Activated naive CD8-positive, alpha-beta T cell treated with anti-CD3 and anti-CD28 coated beads, Interleukin-2, amount 50 U/mL, for 24 hours (primary cell): ENCODE measurements at places on chromosomes 2 and 18.
A peak's percentile ranks its signal among the peaks of the same experiment; 100 is the strongest.

- no peak for DNase-seq
Measured at GRCh38 chr18:70276416-70277191, 12.2 kb upstream of the SOCS6 start.

DNA sequence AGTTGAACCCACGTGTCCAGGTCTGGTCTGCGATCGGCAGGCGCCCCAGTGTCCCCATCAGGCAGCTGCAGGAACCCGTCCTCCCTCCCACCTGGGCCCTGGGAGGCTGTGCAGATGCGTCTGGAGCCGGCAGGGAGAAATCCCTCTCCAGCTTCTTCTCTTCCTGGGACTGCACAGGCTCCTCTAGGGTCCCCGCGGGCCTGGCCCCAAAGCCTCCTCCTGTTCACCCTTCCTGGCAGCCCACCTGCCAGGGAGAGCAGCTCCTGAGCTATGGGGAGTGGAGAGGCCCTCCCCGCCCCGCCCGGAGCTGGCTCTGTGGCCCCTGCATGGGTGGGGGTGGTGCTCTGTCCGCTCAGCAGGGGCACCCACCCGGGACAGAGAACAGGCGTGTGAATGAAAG is 179.2 kb upstream of the ALKAL2 start:
- DNase-seq: no peak

DNA sequence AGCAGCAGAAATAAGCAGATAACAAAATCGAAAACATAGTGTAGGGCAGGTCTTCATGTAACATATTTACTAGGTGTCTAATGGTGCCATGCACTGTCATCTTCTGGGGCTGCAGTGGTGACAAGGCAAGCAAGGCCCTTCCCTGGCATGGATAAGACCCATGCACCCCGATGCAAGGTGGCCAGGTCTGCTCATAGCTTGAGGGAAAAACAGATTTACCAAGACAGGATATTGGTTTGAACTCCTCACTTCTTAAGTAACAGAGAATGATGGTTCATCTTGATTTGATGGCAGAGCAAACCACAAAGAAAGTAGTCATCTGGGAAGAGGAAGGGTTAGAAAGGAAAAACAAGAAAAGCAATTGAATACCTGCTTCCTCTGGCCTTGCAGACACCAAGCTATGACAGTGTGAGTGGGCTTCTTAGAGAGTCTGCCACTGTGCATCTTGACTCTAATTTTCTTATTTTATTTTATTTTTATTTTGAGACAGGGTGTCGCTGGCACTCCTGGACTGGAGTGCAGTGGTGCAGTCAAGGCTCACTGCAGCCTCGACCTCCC is 35.8 kb upstream of the EML6 start:
- DNase-seq: no peak

DNA sequence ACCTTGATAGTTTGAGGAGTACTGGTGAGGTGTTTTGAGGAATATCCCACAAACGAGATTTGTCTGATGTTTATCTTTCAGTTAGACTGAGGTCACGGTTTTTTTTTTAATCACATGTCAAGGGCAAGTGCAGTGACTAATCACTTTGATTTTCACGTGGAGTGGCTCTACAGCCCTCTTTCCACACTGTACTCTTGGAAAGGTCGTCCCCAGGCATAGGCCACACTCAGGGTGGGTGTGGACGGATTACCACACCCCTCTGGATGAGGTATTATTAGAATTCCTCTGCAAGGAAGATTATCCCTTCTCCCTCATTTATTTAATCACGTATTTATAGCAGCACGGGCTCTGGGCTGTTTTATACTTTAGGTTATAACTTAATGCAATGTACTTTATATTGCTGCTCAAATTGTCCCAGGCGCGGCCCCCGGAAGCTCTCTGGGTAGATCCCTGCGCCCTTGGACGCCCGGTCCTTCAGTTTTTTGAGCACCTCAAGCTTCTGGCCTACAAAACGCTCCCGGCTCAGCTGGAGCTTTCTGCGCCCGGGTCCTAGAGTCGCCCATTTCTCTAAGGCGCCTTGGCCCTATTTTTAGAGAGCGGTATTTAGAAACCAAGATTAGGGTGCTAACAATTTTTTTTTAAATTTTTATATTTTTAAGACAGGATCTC is 515 bp upstream of the PLEKHB2 start:
- peak; percentile 37 for DNase-seq

DNA sequence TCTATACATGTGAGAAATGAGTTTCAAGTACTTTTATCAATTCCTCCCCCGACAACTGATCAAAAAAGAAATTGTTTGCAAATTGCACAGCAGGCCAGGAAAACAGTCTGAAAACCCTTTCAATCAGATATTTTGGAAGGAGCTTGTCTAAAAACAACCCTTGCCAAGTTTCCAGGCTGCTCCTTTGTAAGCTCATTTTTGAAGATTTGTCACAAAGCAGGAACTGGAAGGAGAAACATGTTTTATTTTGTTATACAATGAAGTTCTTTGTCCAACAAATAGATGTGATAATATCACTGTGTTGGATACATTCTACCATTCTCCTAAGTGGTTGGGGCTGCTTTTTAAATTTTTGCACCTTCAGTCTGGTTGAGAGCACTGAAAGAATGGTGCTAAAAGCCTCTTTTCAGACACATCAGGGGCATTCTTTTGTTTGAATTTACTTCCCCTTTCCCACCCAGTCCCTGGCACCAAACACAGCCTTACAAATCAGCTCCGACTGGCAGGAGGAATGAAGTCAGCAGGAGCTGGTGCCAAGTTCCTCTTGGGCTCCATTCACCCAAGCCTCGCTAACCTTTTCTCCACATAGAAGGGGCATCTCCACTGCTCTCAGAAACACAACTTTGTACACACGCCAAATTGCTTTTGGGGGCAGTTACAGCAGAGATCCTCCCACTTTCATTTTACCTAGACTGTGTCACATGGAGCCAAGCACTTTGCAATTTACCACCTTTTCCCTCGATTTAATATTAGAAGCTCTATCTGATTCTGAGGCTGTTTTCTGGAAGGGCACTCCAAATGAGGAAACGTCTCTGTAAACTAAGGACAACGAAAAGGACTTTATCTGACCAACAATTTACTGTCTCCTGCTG is 88.0 kb downstream of the C1D start:
- no peak for DNase-seq

DNA sequence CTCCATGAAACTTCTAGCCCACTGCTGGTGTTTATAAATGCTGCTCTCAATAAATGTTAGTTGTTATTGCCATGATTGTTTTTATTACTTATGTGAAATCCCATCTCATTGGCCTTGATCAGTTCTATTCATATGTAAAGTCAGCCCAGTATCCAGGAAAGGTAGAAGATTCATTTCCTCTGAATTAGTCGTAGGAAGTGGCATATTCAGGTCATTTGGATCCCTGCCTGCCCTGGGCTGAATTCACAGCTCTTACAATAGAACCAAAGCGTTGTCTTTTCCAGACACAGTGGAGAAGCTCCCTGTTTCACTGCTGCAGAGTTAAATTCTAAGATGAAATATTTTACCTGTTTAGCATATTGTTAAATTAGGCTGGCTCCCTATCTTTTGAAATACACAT is 70.3 kb downstream of the MAIP1 start:
- DNase-seq: no peak

- no peak for DNase-seq
Measured at GRCh38 chr18:65934874-65935273, 184.1 kb downstream of the CDH7 start.

DNA sequence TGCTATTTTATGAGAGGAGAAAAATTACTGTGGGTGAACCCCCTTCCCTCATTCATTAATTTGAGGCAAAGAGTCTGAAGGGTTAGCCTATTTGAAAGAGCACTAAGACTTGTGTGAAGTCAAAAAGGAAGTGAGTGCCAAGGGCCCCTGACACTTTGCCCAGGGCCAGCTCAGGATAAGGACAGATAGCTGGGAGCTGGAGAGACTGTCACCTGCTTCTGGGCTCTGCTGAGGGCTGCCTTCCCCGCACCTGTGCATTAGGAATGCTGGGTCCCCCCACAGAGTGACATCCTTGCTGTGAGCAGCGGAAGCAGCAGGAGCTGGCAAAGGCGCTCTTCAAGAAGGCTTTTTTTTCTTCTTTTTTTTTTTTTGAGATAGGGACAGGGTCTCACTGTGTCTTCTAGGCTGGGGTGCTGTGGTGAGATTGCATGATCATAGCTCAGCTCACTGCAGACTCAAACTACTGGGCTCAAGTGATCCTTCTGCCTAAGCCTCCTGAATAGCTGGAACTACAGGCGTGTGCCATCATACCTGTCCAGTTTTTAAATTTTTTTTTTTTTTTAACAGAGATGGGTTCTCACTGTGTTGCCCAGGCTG is 148.3 kb downstream of the AQP4 start:
- DNase-seq: no peak

- DNase-seq: no peak
Measured at GRCh38 chr2:212733273-212733672, 194.7 kb upstream of the ERBB4 start.

- DNase-seq: no peak
Measured at GRCh38 chr2:111173856-111174255, 53.1 kb downstream of the BCL2L11 start.

GRCh38 chr2:241048949-241049343 is 50.5 kb downstream of the SNED1 start:
- DNase-seq: no peak

GRCh38 chr2:240948905-240949790 is 43.0 kb downstream of the CROCC2 start:
- DNase-seq: no peak

- no peak for DNase-seq
Measured at GRCh38 chr2:107737756-107738155, 88.9 kb upstream of the RGPD4 start.

GRCh38 chr2:145012214-145012670 is 492.3 kb upstream of the ZEB2 start:
- DNase-seq: no peak

- DNase-seq: no peak
Measured at GRCh38 chr2:167965907-167966761, 281.3 kb downstream of the STK39 start.

DNA sequence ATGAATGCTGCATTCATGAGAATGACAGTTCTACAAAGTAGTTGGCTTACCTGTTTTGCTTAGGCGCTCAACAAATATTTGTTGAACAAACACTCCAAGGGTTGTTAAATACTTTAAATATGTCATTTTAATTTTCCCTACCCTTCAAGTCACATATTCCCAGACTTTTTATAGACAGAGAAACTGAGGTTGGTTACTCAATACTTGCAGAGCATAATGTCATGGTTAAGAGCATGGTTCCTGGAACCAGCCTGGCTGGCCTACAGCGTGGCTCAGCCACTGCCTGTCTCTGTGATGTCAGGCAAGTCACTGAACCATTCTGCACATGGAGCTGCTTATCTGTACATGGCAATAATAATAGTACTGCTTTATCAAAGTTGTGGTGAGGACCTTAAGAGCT is 120.0 kb upstream of the STK17B start:
- DNase-seq: no peak

GRCh38 chr2:98935777-98936352 is at the start of gene CRACDL:
TSS of gene CRACDL (minus strand) at chr2:98936225. CDS start at chr2:98846800, 89,425 bp downstream.
- no peak for DNase-seq

GRCh38 chr18:45806226-45806625 is 19.2 kb upstream of the SIGLEC15 start:
- DNase-seq: no peak

GRCh38 chr2:220001751-220002150 is 374.3 kb downstream of the SLC4A3 start:
- no peak for DNase-seq

DNA sequence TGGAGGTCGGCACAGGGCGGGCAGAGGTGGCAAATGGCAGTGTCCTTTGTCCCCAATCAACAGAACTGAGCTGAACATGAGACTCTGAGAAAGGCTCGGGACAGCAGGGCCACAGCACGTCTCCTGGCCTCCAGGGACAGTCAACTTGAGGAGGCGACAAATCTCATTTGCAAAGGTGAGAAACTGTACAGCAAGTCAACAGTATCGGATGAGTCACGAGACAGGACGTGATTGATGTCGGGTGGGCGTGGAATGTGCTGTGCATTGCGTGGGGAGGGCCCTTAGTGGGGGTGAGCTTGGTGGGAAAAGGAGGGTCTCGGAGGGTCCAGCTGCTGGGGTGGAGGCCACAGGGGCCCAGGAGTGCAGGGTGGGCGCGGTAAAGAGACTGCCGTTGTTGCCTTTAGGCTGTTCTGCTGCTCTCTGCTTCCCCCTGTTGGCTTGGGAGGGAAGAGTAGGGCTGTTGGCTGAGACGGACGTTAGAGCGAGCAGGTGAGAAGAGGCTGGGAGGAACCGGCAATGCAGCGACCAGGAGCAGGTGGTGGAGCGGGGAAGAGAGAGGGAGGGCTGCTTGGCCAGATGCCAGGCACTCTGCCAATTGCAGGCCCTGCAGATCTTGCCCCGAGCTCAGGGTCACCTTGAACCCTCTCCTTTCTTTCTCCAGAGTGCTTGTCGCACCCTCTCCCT is 164.3 kb downstream of the BCL2 start:
- peak; percentile 81 for DNase-seq

GRCh38 chr18:10346749-10347415 is 107.6 kb upstream of the APCDD1 start:
- DNase-seq: no peak

GRCh38 chr2:58896638-58897037 is 655.5 kb upstream of the FANCL start:
- no peak for DNase-seq

- no peak for DNase-seq
Measured at GRCh38 chr2:8653485-8653884, 28.4 kb upstream of the ID2 start.

DNA sequence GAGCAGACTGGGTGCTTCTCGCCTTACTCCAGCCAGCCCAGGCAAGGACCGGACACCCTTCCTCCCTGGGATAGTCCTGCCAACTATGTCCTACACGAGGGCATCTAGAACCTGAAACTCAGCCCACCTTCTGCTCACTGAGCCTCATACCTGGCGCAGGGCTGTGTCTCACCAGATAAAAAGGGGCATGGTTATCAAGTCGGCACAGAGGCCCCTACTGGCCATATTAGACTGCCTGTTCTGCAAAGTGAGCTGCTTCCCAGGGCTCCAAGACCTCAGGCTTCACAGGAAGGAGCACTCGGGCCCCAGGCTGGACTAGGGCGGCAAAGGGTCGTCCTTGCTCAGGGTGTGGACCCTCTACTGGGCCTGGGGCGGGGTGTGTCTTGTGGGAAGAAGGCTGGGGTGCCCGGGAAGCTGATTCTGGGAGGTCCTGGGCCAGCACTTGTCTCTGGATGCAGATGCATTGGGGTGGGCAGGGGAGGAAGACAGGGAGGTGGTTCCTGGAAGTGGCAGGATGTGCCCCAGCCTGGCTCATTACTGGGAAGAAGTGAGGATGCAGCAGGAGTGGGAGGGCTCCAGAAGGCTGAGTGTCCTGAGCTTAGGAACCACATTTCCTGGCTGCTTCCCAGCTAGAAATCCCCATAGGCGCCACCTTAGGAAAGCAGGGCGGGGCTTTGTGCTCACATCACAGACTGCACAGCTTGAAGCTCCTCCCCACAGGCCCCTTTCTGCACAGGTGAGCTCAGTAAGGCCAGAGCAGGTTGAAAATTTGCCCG is 19.6 kb downstream of the EHD3 start:
- DNase-seq: no peak

DNA sequence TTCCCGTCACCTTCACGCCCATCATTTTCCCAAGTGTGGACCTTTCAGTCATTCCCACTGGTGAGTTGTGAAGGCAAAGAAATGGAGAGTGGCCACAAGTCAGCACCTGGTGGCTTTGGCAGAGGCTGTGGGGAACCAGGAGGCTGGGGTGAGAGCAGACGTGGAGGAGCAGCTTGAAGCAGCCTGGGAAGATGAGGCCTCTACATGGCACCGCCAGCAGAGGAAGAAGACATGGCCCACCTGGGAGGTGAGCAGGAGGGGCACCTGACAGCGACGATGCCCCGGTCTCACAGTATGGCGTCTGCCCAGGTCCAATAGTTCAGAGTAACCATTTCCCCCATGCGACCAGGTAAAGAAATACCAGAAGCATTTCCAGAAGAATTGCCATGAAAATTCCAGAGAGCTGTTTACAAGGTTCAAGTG is 69.0 kb downstream of the TPO start:
- no peak for DNase-seq
